CD4-positive, alpha-beta T cell treated with Interleukin-6 at 100 ng/mL for 8 hours (primary cell): ENCODE measurements at places on chromosomes 1 and 21.
A peak's percentile ranks its signal among the peaks of the same experiment; 100 is the strongest.

DNA sequence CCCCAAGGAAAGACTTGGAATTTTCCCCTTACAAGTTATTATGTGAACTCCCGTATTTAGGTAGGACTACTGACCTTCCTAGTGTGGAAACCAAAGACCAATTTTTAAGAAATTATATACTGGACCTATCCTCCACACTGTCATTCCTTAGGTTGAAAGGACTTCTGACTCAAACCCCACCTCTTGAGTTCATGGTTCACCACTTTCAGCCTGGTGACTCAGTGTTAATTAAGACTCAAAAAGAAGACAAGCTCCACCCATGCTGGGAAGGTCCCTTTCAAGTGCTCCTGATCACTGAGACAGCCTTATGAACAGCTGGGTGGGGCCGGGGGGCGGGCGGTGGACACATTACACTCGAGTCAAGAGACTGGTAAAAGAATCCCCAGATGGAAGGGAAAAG, 113.2 kb downstream of the LRRC53 start:
- DNase-seq = no peak

- no peak for DNase-seq
Observed at GRCh38 chr1:149923626-149924025, 4.0 kb downstream of the SF3B4 start.

GRCh38 chr1:161305867-161306519, 3.8 kb downstream of the MPZ start:
- peak; percentile 93 for DNase-seq

DNA sequence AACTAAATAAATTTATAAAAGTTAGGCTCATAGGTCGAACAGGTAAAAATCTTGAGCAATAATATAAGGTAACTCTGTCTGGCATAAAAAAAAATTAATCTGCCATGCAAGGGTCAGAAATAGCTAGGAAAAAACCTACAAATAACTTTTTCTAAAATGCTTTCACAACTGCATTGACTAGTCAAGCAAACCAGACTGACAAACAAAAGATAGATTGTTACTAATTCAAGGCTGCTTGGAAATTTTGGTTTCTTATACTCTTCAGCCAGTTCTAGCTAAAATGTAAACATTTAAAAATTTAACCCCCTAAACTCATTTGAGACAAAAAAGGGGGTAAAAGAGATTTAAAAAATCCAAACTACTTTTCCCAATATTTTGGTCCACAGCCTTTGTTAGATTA, 40.8 kb downstream of the S100A10 start:
- no peak for DNase-seq

DNA sequence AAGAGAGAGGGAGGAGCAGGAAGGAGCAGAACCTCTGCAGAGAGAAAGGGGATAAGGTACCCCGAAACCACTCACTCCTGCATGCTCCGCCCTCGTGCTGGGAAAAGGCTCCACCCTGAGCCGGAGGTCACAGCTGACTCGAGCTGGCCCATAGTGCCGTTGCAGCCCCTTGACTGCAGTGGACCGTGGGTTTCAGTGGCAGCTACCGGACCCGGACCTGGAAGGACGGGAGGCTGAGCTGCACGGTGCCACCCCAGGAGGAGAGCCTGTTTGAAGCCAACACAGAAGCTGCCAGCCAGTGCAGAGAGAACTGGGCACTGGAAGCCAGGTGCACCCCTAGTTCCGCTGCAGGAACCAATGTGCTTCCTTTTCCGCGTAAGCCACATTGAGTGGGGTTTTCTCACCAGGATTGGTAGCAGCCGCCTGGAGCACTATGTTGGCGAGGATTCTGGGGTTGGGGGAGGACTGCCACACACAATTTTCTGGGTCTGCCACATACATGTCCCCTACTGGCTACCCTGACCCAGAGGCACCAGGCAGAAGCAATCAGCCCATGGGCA, 83.3 kb downstream of the FBXO2 start:
- DNase-seq = no peak

GRCh38 chr1:201093561-201093960, 18.7 kb downstream of the CACNA1S start:
- DNase-seq = no peak

DNA sequence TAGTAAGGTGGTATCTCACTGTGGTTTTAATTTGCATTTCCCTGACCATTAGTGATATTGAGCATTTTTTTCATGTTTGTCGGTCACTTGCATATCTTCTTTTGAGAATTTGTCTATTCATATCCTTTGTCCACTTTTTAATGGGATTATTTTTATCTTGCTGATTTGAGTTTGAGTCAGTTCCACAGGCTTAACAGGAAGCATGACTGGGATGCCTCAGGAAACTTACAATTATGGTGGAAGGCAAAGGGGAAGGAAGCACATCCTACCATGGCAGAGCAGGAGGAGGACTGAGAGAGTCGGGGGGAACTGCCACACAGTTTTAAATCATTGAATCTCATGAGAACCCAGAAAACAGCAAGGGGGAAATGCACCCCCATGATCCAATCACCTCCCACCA, 51.1 kb downstream of the ODF2L start:
- DNase-seq = no peak

DNA sequence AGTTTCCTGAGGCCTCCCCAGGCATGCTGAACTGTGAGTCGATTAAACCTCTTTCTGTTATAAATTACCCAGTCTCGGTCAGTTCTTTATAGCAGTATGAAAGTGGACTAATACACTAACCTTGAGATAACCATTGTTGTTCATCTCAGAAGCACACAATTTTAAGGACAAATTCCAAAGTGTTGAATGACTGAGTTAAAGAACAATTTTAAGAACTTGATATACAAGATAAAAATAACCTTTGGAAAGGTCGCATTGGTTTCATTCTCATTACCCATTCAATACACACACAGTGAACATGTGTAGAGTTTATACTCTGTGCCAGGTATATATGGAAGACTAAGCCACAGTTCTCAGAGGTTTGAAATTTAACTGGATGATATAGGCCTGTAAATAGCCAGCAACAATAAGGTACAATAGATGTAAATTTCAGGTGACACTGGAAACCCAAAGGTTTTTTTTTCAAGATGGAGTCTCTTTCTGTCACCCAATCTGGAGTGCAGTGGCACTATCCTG, 19.1 kb upstream of the SRSF10 start:
- no peak for DNase-seq

DNA sequence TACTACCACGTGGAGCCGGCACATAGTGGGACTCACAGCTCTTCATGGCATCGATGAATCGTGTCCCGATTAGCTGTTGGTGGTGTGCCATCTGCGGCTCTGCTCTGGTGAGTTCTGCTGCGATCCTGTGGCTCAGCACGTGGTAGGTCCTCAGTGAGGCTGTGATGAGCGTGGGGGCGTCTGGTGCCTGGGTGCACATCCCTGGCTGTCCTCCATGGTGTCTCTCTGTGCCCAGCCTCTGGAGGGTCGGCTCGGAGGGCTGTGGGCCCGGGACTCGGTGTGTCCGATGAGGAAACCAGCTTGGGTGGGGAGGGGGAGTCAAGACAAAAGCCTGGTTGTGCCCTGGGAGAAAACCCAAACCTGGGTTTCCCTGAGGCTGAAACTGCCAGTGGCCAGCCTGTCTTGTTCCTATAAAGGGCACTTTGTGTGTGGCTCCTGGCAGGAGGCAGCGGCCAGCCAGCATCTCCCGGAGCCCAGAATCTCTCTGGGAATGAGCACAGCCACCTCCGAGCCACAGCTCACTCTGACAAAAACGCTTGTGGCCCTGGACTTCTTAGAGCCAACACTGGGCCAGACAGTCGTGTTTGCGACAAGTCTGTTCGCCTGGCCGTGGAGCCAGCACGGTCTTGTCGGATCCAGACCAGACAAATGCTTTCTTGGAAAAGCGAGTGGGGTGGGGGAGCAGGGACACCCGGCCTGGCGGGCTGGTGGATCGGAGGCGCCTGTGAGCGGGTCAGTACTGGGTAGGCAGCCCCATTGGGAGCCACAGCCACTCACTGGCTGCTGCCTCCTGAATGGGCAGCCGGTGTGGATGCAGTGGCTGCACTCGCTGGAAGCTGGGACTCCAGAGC, 31.8 kb downstream of the SPSB1 start:
- DNase-seq = no peak

DNA sequence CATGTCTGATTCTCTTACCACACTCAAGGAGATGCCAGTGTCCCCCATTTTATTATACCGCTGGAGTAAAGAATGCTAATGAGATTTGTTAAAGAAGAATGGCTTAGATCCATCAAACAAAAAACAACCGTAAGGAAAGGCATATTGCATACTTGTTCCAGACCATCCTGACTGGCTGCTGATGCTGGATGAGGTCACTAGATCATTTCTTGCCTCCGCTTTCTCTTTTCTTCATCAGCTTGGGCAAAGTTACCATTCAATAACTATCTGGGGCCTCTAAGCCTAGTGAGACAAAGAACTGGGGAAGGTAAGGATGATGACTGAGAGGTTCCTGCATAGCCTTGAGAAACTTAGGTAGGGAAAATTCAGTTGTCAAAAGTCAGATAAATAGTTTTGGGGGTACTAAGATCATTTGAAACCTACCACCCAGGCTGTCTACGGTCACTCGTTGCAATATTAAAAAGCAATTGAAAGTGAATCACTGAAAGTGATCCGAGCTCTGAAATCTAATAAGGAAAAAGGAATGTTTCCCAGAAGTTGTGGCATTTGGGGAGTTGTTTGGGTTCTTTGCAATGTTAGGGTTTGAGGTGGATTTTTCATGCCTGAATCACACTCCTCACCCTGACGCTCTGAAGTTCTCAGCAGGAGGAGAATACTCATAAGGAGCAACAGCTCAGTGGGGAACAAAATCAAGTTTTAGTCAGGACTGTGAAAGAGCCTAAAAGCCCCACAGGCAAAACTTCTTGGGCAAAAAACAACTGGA, 176.8 kb downstream of the HHIPL2 start:
- no peak for DNase-seq

GRCh38 chr21:42019101-42019605, 9.0 kb upstream of the ZBTB21 start:
- no peak for DNase-seq

- no peak for DNase-seq
Observed at GRCh38 chr1:237858992-237859391, 31.7 kb downstream of the ZP4 start.

- DNase-seq = no peak
Observed at GRCh38 chr1:223233410-223234169, 90.5 kb upstream of the TLR5 start.

GRCh38 chr1:230611128-230611877, 31.0 kb upstream of the COG2 start:
- DNase-seq = no peak

- no peak for DNase-seq
Observed at GRCh38 chr1:31785020-31785946, 21.1 kb upstream of the ADGRB2 start.

- no peak for DNase-seq
Observed at GRCh38 chr1:201489643-201490261, 17.2 kb downstream of the CSRP1 start.

- no peak for DNase-seq
Observed at GRCh38 chr21:27149034-27149433, 182.1 kb upstream of the ADAMTS5 start.

DNA sequence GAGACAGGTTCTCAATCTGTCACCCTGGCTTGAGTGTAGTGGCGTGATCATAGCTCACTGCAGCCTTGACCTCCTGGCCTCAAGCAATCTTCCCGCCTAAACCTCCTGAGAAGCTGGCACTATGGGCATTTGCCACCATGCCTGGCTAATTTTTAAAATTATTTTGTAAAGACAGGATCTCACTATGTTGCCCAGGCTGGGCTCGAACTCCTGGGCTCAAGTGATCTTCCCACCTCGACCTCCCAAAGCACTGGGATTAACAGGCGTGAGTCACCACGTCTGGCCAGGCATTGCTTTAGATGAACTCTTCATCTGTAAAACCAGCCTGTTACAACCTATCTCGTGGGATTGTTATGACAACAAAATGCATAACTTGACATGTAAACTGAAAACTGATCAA, 2.4 kb downstream of the COA6 start:
- no peak for DNase-seq

- DNase-seq = no peak
Observed at GRCh38 chr1:186865253-186865652, 36.5 kb downstream of the PLA2G4A start.

DNA sequence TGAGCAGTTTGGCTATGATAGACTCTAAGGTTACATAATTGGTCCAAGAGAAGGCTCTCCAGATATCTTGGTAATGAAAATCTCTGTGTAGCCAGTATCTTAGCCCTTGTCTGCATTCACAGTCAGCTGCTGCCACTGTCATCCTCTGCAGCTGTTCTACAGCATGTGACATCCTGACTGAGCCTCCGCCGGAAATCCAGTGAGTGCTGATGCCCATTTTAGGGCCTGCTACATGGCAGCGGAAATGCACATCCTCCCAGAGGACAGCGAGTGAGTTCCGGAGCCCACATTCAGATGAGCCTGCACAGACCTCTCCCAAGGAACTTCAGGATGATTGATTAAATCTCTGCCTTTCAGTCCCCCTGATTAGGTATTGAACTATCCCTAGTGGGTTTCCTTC, 237.1 kb downstream of the HHIPL2 start:
- DNase-seq = peak; percentile 9

DNA sequence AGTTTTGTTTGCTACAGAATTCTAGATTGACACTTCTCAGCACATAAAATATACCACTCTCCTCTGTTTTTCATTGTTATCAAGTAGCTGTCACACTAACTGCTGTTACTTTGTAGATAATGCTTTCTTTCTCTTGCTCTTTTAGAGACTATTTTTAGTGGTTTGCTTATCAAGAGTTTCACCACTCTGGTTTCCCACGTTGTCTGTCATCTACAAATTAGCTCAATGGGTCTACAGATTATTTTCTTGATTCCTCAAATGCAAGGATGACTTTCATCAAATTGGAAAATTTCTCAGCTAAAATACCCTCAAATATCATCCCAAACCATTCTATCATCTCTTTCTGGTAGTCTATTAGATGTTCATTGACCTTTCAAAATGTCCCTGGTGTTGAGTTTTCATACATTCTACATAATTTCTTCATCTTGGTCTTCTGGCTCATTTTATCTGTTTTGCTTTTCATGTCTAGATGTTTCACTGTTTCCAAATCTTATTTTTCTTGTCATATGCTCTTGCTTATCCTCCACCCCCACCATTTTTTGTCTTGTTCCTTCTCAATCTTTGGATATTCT, 122.5 kb downstream of the TRIM33 start:
- no peak for DNase-seq

GRCh38 chr1:43350976-43351375, 7.8 kb upstream of the CDC20 start:
- DNase-seq = no peak

- DNase-seq = no peak
Observed at GRCh38 chr1:159825564-159825963, 1.1 kb upstream of the SLAMF8 start.

- DNase-seq = no peak
Observed at GRCh38 chr1:33120436-33121231, 39.7 kb downstream of the AZIN2 start.

GRCh38 chr1:111509997-111510375, 6.6 kb upstream of the ADORA3 start:
- DNase-seq = no peak

- DNase-seq = no peak
Observed at GRCh38 chr21:33640697-33641351, 717 bp downstream of the CRYZL1 start.

GRCh38 chr21:44079846-44080245, 27.4 kb upstream of the PWP2 start:
- DNase-seq = no peak

GRCh38 chr1:60886793-60887331, 195.5 kb upstream of the NFIA start:
- DNase-seq = no peak

GRCh38 chr1:183023146-183023600, at the start of gene LAMC1:
LAMC1 (plus strand) TSS chr1:183023420; CDS start chr1:183023717, 297 bp downstream.
- DNase-seq = no peak

GRCh38 chr21:41865002-41865777, 14.0 kb downstream of the PRDM15 start:
- no peak for DNase-seq

- DNase-seq = no peak
Observed at GRCh38 chr21:34618941-34619340, 4.0 kb upstream of the RCAN1 start.
